ENCODE measurements at places on chromosomes 2 and 18.

- H3K27ac ChIP-seq, result no peak overlapping the region
- no peaks in the 10 kb centered on the region for H3K4me1 ChIP-seq
- no peaks in the 10 kb centered on the region for H3K36me3 ChIP-seq
- no peak for DNase-seq
- no peaks in the 10 kb centered on the region for H3K27me3 ChIP-seq
Observed at GRCh38 chr2:44687686-44688455, 253.6 kb upstream of the SIX3 start.

GRCh38 chr2:191533693-191534180 lies 144.2 kb upstream of the NABP1 start:
- H3K27me3 ChIP-seq, result no peaks in the 10 kb centered on the region
- no peak overlapping the region for H3K27ac ChIP-seq
- no peaks in the 10 kb centered on the region for H3K4me1 ChIP-seq
- no peak for DNase-seq

GRCh38 chr2:10920764-10921388 lies 9.1 kb downstream of the KCNF1 start:
- no peak overlapping the region for H3K27ac ChIP-seq
- DNase-seq, result no peak
- H3K4me1 ChIP-seq, result no peaks in the 10 kb centered on the region
- peaks cover 9% of the 10 kb centered on the region for H3K27me3 ChIP-seq
- H3K4me3 ChIP-seq, result no peak overlapping the region
- no peaks in the 10 kb centered on the region for H3K36me3 ChIP-seq

DNA sequence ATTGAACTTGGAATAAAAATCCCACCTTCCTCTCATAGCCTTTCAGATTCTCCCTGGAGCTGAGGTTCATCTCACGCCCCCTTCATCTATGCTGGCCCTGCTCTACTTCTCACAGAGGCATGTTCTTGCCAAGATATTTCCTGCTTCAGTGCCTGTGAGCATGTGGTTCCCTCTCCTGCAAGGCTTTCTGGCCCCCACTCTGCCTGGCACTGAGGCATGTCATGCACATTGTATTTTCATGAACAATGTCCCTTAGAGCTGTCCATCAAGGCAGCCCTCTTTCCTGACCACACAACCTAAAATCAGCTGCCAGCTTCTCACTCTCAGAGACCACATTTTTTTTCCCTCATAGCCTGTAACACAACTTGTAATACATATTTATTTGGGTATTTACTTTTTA lies 18.0 kb upstream of the HK2 start:
- no peaks in the 10 kb centered on the region for H3K36me3 ChIP-seq
- no peak overlapping the region for H3K4me3 ChIP-seq
- H3K27ac ChIP-seq, result no peak overlapping the region
- DNase-seq, result no peak
- H3K27me3 ChIP-seq, result no peaks in the 10 kb centered on the region

DNA sequence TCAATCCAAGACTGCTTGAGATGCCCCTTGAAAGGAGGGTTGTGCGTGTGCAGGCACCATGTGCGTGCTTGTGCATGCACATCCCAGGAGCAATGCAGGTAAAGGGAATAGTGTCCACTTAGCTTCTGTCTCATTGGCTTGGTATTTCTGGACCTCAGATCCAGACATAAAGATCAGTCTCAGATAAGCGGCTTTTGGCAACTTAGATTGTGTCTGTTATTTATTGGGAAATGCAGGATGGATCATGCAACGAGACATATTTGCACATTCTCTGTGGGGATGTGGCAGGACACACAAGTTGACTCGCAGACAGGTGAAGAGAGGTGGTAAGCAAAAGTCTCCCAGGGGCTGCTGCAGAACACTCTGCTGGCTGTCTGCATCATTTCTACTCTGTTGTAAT lies 67.9 kb downstream of the SETBP1 start:
- H3K27me3 ChIP-seq, result peaks cover 6% of the 10 kb centered on the region
- H3K27ac ChIP-seq, result no peak overlapping the region
- H3K4me1 ChIP-seq, result peaks cover 7% of the 10 kb centered on the region
- DNase-seq, result no peak

GRCh38 chr18:62531078-62531477 lies 8.3 kb downstream of the ZCCHC2 start:
- H3K27ac ChIP-seq, result no peak overlapping the region
- H3K36me3 ChIP-seq, result peaks cover 4% of the 10 kb centered on the region
- no peaks in the 10 kb centered on the region for H3K27me3 ChIP-seq
- H3K4me3 ChIP-seq, result no peak overlapping the region
- peaks cover 58% of the 10 kb centered on the region for H3K4me1 ChIP-seq
- no peak for DNase-seq

DNA sequence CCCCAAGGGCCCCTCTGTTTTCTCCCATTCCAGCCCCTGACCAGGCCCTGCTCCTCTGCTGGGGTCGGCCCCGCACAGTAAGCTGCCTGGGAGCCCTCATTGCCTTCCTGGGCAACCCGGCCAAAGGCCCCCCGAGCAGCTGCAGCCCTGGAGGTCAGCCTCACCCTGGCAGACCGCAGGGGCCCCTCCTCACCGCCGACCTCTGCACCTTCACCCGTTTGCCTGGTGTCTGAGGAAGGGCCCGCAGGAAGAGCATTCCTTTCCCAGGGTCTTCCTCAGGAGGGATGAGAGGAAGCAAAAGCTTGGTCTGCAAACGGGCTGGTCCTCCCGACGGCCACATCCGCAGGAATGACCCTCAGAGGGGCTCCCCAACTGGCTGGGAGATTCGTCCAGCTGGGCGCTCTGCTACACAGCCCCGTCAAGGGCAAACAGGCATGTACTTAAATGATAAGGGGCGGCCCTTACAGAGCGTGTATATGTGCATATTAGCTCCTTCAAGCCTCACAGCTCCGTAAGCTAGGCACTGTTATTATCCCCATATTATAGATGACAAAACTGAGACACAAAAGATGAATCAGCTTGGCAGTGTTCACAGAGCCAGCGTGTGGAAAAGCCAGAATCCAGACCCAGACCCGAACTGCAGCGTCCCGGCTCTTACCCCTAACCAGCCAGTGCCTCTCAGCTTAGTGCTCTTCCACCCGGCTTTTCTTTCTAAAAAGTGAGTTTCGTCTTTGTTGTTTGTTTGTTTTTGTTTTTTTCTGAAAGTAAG lies 52.8 kb downstream of the SLC4A1AP start:
- no peak overlapping the region for H3K27ac ChIP-seq
- peak overlapping the region; percentile 25 for H3K4me3 ChIP-seq
- H3K27me3 ChIP-seq, result peaks cover 13% of the 10 kb centered on the region
- no peaks in the 10 kb centered on the region for H3K36me3 ChIP-seq
- DNase-seq, result no peak

All from activated CD4-positive, alpha-beta memory T cell treated with anti-CD3 and anti-CD28 coated beads for 36 hours (primary cell).